Retinal pigment epithelial cell (primary cell): ENCODE measurements at places on chromosomes 13 and 19.

GRCh38 chr19:31597616-31598015 lies 248.4 kb upstream of the TSHZ3 start:
- DNase-seq: no peak

GRCh38 chr13:93771782-93772181 lies 545.2 kb downstream of the GPC6 start:
- peak; percentile 30 for DNase-seq

GRCh38 chr19:15220833-15221232 lies 11.4 kb downstream of the EPHX3 start:
- DNase-seq: no peak

DNA sequence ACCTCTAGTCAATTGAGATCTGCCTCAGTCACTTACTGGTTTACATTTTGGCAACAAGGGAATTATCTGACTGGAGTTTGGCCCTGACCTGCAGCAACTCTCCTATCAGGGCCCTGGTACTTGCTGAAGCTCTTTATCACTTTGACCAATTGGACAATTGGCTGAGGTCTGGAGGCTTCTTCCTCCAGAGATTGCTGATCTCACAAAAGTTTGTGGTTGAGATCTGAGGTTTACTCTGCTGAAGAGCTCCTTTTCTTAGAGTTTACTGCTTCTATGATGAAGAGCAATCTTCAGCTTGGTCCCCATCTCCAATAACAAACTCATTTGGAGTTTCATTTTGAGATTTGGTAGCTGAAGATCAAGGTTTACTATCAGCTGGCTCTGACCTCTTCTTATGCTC lies 276.9 kb upstream of the SGCG start:
- no peak for DNase-seq

DNA sequence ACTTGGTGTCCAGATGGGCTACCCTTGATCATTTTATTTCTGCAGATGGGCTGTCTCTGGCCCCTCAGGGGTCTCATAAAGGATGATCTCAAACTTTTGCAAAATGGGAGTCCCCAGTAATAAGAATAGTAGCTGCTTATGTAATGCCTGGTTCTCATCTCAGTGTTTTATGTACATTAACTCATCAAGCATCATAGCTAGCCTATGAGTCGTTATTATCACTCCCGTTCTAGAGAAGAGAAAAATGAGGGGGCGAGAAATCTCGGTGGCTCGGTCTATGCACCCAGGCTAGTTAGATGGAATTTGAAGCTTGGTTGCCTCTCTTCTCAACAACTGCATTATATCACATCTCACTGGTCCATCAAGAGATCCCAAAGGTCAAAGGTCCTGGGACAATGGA lies 3.4 kb downstream of the CACNG6 start:
- no peak for DNase-seq

DNA sequence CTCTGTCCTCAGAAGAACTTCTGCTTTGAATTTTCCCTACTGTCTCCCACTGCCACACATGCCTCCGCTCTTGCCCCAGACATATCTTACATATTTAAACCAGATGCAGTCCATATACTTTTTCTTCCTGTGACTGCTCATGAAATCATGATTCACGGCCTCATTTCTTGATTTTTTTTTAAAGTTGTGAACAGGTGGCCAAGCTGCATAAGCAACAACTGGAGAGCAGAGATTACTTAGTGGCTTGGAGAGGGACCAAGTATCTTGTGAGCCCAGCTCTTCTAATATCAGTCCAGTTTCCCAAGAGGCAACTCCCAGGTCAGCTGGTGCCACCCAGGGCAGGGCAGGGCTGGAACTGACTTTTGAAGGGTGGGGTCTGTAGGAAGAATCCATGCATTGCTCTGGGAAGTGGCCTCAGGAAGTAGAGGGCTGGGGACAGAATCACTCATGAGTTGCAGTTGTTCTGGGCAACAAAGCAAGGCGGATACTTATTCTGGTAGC lies 152.4 kb downstream of the LMO7 start:
- peak; percentile 70 for DNase-seq

GRCh38 chr13:99663908-99664307 lies 162.6 kb downstream of the TM9SF2 start:
- DNase-seq: no peak

- no peak for DNase-seq
These were observed 346.4 kb downstream of the FGF9 start for GRCh38 chr13:22017226-22017625.

DNA sequence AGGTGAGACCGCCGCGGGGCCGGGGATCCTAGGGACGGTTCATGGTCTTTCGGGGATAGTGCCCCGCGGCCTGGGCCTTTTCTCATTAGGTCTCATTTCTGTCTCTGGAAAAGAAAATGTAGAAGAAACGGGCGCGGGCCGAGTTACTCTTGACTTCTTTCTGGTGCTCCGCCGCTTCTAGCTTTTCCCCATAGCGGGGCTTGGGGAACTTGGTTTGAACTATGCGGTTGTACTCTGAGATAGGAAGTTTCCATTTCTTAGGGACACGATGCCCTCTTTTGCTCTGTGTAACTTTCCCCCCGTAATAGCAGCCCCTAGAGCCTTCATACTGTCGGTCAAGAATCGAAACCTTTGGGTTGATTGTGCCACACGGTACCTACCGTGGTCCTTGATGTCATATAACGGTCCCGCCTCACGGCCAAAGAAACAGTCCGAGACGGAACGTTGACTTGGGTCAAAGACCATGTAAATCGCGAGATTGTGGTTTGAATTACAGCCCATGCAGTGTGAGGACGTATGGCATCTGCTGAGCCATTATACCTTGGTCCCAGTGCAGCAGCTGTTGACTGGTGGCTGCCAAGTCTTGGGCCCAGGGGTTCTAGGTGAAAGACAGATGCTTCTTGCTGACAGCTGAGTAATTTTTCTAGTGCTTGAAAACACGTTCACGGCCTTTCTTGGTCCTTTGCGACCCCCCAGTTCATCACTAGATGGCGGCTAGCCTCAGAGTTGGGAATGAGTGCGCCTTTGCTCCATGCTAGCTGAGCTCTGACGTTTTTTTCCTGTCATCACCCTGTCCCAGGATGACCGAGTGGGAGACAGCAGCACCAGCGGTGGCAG lies 487 bp downstream of the RPS5 start:
- no peak for DNase-seq

- DNase-seq: no peak
These were observed 7.6 kb downstream of the EPS8L1 start for GRCh38 chr19:55083004-55083850.

- no peak for DNase-seq
These were observed 396.5 kb downstream of the IRS2 start for GRCh38 chr13:109389892-109390345.

- no peak for DNase-seq
These were observed 5.2 kb downstream of the EFNB2 start for GRCh38 chr13:106530171-106530851.

DNA sequence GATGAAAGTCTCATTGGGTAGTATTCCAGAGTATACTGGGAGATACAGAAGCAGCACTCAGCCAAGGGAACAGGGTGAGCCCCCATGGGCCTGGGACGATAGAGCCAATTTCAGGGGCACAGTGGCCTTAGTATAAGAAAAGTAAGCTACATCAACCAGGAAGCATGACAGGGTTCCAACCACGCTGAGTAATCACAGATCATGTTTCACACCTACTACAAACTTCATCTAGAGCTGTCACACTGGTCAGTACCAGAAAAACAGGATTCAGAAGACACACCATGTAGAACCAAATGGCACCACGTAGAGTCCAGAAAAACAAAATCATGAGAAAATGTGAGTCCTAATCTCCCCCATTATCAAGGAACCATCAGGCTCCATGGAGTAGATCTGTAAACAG lies 1292.4 kb upstream of the MIR17HG start:
- DNase-seq: no peak

DNA sequence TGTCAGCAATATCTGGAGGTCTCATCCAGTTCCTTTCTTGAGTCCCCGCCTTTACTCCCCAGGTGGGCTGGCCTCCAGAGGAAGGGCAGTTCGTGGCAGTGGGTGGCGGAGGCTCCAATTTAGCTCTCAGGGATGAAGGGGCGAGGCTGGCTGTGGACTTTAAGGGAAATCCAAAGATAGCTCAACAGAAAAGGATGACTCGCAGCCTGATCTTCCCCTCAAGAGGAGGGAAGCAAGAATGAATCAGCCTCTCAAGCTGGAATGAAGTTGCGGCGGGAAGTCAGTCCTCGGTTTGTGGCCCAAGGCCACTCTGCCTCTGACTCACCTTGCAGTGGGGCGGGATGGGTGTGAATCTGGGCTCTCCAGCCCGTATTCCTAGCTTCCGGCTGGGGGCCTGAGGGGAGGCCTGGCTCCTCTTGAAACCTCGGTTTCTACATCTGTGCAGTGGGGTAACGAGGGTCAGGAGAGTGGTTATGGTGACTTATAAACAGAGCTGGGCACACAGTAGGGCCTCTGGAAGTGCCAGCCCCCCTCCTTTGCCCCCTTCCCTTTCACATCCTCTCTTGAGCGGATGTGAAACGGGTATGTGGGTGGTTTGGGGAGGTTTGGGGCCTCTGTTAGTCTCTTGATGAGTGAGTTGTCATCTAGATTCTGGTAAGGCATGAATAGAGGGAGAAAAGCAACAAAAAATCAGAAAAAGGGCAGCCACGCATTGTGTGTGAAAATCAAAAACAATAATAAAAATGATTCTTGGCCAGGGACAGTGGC lies 10.5 kb upstream of the SMG9 start:
- DNase-seq: no peak

DNA sequence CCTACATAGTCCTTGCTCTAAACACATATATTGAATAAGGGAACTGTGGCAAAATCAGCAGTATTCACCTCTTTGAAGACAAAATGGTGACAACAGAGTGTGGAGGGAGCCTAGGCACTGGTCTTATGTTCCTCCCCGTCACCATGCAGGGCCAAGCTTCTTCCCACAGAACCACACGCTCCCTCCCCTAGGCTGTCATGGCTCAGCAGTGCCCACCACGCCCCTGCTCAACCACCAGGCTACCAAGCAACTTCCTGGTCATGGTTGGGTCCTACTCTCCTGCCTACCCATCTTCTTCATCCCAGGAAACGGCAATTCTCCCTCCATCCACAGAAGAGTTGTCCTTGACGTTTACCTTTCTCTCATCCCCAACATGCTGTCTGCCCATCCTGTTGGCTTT lies 126.1 kb downstream of the CRYL1 start:
- DNase-seq: no peak

GRCh38 chr19:11168568-11168967 lies 13.0 kb upstream of the SPC24 start:
- peak; percentile 66 for DNase-seq

DNA sequence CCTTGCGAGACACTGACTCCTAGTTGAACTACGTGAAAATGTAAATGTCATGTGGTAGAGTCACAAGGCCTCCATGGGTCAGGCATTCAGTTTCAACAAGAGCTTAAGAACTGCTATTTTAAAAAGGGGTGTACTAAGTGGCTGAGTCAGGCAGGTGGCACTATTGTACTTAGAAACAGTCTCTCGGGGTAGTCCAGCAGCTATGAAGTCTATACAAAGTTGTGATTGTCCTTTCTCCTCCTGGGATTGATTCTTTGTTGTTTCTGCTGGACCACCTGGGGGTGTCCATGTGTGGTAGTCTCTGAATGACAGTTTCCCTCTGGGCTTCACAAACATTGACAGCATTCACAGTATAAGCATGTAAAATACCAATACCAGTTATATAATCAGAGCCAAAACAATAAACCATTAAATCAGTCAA lies 33.0 kb downstream of the UGGT2 start:
- peak; percentile 73 for DNase-seq

DNA sequence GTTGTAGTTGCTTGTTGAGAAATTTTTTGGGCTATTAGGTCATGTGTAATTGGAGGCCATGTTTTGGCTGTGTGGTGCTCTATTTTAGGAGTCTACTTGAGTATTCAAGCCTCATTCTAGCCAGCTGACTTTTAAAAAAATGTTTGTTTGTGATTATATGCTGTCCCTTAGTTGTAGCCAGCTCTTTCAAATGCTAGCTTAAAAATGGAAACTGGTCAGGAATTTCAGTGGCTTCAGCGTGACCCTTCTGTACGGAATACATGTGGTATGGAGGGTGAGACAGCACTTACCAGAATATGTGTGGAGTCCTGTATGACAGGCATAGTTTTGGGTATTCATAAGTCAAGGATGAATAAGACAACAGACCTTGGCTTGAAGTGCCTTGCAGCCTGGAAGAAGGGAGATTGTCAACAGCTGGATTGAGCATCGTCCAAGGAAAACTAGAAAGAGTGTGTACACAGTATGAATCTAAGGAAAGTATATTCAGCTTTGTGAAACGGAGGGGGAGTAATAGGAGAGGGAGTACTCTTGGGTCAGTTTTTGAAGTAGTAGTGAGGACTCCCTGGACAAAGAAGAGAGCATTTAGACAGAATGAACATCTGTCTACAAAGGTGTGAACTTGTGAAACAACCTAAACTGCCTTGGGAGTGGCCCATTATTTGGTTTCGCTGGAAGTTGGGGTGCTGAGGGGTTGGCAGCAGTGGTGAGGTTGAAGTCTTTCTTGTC lies 20.0 kb upstream of the WTIP start:
- DNase-seq: no peak

GRCh38 chr13:93226623-93227279 lies at the start of gene GPC6:
Gene GPC6, plus strand, starts transcription at chr13:93226807.
- DNase-seq: peak; percentile 79

GRCh38 chr13:30802953-30803478 lies 67.7 kb downstream of the ALOX5AP start:
- no peak for DNase-seq
